ENCODE measurements at places on chromosomes 5 and 9.

GRCh38 chr9:82593501-82593900 lies 469.4 kb downstream of the RASEF start:
- no peak for DNase-seq

DNA sequence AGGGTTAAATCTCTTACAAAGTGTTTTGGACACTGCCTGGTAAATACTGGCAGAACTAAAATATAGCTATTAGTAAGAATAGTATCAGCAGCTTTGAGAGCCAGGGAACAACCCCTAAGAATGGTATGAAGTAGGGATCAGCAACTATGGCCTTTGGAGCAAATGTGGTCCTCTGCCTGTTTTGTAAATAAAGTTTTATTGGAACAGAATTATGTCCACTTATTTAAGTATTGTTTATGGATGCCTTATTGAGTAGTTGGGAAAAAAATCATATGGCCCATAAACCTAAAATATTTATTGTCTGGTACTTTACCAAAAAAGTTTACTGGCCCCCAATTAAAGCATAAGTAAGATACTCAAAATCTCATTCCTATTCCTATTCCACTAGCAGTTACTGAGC lies 182.2 kb downstream of the PALM2AKAP2 start:
- no peak for DNase-seq

DNA sequence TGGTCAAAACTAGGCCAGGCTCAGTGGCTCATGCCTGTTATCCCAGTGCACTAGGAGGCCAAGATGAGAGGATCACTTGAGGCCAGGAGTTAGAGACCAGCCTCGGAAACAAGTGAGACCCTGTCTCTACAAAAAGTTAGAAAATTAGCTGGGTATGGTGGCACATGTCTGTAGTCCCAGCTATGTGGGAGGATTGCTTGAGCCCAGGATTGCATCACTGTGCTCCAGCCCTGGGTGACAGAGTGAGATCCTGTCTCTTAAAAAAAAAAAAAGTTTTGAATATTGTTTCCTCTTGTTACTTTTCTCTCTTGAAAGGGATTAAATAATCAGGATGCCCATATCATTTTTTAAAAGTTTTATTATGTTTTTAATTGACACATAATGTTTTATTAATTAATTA lies 7.6 kb downstream of the ARHGEF37 start:
- no peak for DNase-seq

- DNase-seq = peak; percentile 82
Observed at GRCh38 chr9:38160613-38161215, 91.7 kb upstream of the SHB start.

DNA sequence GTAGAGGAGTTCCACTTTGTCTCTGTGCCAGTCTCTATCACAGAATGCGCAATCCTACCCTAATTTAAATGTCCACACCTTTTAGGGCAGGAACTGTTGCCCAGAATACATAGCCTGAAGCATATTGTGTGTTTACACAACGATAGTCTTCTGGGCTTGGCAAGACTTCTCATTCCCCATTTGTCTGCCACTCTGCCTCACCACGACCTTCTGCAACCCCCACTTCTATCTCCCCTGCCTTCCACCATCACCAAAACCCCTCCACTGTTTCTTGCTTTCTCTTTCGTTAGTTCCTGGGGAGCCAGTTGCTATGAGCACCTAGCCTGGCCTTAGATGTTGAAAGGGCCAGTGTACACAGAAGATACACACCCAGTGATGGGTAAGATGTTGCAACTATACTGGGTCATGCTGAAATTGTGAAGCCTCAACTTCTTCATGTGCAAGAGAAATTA lies 883 bp upstream of the RNF145 start:
- peak; percentile 10 for DNase-seq

GRCh38 chr9:97806721-97807120 lies 46.3 kb upstream of the FOXE1 start:
- DNase-seq = no peak

DNA sequence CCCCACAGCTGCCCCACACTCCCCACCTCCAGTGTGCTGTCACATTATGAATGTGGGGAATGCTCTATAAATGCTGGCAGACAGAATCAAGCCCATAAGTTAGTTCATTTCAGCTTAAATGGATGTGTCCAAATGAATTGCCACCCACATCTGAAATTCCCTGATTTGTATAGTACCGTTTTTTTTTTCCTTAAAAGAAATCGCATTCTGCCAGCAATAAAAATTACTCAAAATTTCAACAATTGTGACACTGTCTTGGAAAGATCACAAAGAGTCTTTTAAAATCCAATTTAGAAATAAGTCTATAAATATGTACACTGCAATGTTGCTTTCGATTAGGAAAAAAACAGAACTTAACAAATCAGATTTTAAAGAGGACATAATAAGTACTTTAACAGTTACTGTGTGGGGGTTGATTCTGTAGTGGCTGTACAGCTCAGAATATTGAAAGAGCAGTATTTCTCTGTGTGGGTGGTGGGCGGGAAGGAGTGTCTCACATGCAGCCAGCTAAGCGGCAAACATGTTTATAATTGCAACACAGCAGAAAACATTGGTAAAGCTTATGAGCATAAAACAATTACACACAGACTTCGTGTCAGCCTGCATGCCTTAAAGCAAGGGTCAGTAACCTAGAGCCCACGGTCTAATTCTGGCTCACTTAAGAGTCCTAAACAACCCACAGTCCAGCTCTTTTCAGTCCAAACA lies 24.9 kb upstream of the CSNK1G3 start:
- no peak for DNase-seq

DNA sequence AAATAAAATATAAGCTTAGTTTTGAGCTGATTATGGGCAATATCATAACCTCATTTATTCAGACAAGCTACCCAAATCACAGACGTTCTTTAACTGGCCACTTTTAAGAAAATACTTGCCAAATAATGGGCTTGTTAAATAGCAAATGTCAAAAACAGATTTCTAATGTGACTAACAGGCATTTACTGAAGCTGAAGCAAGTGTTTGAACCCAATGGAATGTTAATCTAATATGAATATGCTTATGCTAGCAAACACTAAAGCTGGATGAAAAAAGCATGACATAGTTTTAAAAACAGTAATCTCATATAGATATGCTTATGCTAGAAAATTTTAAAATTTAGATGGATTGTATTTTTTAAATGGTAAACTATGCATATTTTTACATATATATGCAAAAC lies 411.6 kb upstream of the PTGER4 start:
- DNase-seq = no peak

DNA sequence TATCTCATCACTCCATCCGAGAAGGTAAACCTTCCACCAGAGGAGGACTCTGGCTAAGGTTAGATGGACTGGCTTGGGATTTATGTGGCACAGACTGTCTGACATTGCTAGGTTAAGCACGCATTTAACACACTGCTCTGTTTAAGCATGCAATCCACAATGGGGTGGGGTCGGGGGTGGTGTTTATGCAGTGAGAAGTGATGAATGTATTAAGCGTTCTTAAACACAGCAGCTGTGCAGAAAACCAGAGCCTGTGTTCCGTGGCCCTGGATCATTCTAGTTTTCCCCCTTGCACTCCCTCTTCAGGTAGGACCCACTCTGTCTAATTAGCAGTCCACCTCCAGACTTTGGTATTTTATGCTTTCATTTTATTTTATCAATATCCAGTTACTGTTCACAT lies 46.4 kb downstream of the STXBP1 start:
- no peak for DNase-seq

Data from stimulated activated CD4-positive, alpha-beta T cell treated with anti-CD3 and anti-CD28 coated beads, Interleukin-15, amount 100 ng/mL, for 24 hours (primary cell).